ENCODE measurements at places on chromosomes 5 and 9.

DNA sequence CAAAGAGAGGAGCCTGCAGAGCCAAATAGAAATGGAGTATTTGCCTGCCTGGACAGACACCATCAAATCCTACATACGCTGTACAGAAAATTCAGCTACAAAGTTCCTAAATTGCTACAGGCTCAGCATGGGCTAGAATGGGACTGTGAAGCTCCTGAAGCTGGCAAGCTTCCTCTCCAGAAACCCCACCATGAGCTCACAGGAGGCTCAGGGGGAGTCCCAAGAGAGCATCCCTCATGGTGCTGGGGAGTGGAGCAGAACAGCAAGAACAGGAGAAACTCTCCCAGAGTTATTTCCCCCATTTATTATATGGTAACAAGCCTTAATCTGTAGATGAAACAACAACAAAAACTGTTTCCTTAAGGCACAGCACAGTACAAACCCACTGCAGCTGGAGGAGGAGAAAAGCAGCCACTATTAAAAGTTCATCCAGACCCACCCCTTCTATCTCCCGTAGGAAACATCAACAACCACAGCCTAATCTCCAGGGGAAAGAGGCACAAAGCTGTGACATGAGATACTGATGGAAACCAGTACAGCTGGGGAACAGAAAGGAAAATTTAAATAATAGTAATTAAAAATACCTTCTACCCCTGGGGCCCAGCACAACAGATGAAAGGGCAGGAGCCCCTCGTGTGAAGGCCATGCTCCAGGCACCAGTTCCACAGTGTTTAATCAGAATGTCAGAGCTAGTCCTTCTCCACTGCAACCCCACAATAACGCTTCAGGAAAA, 548.5 kb downstream of the MTRR start:
- DNase-seq: no peak

GRCh38 chr5:7016999-7017747, 303.9 kb downstream of the TENT4A start:
- no peak for DNase-seq

- DNase-seq: no peak
These were observed 54.5 kb upstream of the IL17B start for GRCh38 chr5:149433524-149434131.

DNA sequence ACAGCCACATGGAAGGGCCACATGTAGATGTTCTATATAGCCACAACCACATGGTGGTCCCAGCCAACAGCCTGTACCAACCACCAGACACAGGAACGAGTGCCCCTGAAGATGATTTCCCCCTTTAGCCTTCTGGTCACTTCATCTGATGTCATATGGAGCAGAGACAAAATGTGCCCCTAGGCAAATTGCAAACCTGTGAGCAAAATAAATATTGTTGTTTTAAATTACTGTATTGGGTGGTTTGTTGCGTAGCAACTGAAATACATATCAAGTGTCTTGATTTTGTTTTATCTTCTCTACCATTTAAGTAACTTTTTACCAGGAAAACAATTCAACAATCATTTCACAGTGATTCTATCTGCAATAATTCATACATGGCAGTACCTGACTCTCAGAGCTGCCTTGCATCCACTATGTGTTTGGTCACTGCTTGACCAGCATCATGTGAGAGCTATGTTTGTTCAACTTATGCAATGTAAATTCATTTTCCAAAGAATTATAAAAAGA, 142.5 kb upstream of the VLDLR start:
- DNase-seq: no peak

Measured in stimulated activated CD4-positive, alpha-beta T cell treated with anti-CD3 and anti-CD28 coated beads, Interleukin-2, amount 100 ng/mL, for 24 hours (primary cell).